ENCODE measurements at places on chromosomes 6 and 20.

DNA sequence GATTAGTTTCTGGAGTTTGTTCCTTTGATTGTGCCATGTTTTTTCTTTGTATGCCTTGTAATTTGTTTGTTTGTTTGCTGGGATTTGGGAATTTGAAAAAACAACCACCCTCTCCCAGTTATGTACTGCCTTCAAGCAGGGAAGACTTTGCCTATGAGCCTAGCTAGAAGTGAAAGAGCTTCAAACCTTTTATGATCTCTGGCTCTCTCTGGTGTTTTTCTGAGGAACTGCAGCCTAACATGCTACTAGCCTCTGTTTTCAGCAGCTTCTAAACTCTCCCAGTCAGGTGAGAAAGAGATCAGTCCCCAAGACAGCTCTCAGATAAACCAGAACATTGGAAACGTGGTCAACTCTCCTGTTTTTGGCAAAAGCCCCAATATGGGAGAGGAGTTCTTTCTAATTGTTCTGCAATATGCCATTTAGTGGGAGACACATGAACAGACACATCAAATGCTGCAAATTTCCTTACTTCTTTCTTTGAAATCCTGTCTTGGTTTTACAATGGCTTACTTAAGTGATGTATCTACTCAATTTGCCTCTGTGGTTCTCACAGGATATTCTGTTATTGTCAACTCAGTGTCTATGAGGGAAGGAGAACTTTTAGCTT, 58.9 kb upstream of the SERINC1 start:
- DNase-seq: peak; percentile 43

DNA sequence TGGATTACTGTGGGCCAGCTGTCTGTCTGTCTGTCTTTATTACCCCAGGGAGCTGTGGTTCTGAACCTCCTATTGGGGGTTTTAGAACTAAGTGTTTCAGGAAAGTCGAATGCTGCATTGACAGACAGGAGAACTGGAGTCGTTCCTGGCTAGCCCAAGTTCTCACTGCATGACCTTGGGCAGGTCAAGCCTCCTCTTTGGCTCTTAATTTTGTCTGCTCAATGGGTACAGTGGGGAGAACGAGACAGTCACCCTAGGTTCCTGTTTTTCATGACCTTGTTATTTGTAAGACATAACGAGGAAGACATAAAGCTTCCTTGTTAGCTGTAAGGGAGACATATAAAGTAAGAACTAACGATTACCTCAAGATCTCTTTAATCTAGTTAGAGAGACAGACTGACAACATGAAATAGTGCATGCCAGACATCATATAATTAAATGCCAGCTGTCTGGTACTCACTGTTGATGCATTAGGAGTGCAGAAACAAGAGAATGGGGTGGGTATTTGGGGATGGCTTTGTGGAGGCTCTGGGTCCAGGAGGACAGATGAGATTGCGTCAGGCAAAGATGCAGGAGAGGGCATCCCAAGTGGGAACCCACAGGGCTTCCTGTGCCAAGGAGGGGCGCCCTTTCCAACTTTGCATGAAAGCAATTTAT, 3.7 kb upstream of the CCDC167 start:
- DNase-seq: peak; percentile 34

- DNase-seq: no peak
Observed at GRCh38 chr6:158575550-158575949, 15.7 kb downstream of the TMEM181 start.

- DNase-seq: no peak
Observed at GRCh38 chr6:235763-236360, 56.4 kb upstream of the DUSP22 start.

- DNase-seq: no peak
Observed at GRCh38 chr6:167829513-167829912, 2.8 kb downstream of the AFDN start.

GRCh38 chr20:61924211-61924857, 141.3 kb downstream of the TAF4 start:
- no peak for DNase-seq

DNA sequence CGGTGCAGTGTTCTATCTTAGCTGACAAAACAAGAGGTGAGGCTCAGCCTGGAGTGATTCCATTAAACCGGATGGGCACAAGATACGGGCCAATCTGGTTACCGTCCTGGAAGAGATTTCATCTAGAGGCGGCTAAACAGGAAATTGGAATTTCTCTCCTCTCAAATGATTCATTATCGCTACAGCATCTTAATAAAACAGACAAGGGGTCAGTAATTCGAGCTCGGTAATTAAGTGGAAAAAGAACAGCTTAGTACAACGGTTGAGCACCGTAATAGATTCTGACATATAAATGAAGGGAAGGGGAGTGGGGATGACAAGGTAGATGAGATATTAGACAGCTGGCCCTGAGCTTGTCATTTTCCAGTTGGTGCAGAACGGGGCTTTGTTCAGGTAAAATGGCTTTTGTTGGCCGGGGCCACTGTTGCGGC, 137.2 kb downstream of the EDN3 start:
- DNase-seq: no peak

- no peak for DNase-seq
Observed at GRCh38 chr6:78076371-78076770, 423.5 kb downstream of the MEI4 start.

GRCh38 chr20:50191065-50191543, 474 bp downstream of the CEBPB start:
- no peak for DNase-seq

All from NCI-H2171 (cell line).